Kidney capillary endothelial cell (primary cell): ENCODE measurements at places on chromosomes 1 and 21.

DNA sequence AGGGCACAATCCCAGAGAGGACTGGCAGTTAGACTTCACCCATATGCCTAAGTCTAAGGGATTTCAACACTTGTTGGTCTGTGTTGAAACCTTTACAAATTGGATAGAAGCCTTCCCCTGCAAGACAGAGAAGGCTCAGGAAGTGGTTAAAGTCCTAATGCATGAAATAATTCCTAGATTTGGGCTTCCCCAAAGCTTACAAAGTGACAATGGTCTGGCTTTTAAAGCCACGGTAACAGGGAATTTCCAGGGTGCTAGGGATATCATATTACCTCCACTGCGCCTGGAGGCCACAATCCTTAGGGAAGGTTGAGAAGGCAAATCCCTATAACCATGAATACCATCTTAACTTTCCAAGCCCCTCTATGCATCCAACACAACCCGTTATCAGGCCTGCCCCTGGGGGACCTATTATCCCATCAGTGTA, 3.3 kb upstream of the FMO4 start:
- DNase-seq, result no peak

DNA sequence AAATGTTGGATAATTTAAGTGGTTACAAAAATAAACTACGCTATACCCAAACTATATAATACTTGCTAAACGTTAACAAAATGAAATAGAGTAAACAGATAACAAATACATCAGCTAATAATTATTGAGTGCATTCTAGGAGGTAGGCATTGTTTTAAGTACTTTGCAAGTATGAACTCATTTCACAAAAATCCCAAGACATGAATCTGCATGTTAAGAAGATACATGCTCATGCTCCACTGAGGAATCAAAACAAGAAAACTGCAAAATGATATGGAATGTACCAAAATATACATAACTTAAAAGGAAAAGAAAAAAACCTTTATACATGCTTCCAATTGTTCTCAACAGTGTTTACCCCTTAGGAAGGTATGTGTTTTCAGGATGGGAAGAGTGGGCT, 2.5 kb downstream of the FRRS1 start:
- DNase-seq, result no peak

- DNase-seq, result peak; percentile 63
Measured at GRCh38 chr1:21913258-21913657, 23.9 kb downstream of the HSPG2 start.

- no peak for DNase-seq
Measured at GRCh38 chr21:41547111-41547510, 39.2 kb upstream of the TMPRSS2 start.

- no peak for DNase-seq
Measured at GRCh38 chr1:3981746-3982505, 81.9 kb upstream of the C1orf174 start.

- no peak for DNase-seq
Measured at GRCh38 chr1:218304281-218305039, 19.4 kb downstream of the RRP15 start.

GRCh38 chr1:22872981-22873664, 99.5 kb downstream of the LACTBL1 start:
- no peak for DNase-seq

DNA sequence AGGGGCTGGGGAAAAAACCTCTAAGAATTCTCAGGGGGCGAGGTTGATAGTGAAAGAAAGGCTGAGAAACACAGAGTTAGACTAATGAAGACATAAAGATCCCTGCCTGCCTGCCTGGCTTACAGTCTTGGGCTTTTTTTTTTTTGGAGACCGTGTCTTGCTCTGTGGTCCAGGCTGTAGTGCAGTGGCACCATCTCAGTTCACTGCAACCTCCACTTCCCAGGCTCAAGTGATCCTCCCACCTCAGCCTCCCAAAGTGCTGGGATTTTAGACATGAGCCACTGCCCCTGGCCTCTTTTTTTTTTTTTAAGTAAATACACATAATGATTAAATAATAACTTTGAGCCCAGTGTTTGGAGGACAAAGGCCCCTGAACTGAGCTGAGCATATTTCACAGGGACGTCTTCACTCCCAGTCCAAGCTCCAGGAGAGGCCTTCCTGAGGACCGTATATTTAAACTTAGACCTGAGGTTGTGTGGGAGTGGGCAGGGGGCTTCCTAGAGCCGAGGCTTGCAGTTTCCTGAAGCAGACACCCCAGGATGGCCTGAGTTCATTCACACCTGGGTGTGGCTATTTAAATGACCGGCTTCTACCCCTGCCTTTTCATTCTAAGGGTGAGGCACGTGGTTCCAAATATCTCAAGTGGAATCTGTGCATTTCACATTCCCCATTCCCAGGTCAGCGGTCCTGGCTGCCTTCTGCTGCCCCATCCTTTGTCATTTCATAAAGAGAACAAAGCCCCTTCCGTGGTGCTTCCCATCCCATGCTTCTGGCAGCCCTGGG, 16.0 kb upstream of the EFHD2 start:
- no peak for DNase-seq

- DNase-seq, result no peak
Measured at GRCh38 chr1:43632135-43632670, 17.7 kb upstream of the KDM4A start.

- no peak for DNase-seq
Measured at GRCh38 chr1:221405146-221405545, 336.7 kb downstream of the DUSP10 start.

DNA sequence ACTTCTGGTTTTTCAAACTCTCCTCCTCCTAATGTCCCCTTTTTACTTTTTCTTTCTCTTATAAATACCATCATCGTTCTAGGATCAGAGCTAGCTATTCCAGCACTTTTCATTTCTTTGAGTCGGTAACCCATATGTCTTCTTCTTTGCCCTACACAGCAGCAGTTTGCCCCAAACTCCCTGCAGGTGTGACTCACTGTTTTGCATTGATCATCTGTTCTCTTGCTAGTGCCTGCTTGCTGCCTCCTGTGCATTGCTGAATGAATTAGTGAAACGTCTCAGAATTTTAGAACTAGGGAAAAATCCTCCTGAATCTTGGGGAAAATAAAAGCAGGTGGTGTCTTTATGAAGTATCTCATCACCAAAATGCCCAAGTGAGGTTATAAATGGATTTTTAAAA, 21.7 kb downstream of the KCNK2 start:
- DNase-seq, result no peak

DNA sequence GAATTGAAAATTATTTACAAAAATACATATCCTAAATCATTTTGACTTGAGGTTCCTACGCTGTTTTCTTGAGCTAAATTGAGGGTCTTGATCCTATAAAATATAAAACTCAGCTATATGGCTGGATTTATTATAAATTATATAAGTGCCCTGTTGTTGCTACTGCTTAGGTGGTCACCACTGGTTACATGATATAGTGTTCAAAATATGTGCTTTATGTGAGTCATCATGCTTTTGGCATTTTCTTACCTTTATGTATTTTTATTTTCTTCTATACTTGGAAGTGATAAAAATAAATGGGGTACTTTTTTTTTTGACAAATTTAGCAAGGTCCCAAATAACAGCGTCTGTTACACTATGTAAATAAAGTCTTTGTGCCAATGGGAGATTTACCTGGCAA, 31.1 kb upstream of the PTPRC start:
- DNase-seq, result no peak

DNA sequence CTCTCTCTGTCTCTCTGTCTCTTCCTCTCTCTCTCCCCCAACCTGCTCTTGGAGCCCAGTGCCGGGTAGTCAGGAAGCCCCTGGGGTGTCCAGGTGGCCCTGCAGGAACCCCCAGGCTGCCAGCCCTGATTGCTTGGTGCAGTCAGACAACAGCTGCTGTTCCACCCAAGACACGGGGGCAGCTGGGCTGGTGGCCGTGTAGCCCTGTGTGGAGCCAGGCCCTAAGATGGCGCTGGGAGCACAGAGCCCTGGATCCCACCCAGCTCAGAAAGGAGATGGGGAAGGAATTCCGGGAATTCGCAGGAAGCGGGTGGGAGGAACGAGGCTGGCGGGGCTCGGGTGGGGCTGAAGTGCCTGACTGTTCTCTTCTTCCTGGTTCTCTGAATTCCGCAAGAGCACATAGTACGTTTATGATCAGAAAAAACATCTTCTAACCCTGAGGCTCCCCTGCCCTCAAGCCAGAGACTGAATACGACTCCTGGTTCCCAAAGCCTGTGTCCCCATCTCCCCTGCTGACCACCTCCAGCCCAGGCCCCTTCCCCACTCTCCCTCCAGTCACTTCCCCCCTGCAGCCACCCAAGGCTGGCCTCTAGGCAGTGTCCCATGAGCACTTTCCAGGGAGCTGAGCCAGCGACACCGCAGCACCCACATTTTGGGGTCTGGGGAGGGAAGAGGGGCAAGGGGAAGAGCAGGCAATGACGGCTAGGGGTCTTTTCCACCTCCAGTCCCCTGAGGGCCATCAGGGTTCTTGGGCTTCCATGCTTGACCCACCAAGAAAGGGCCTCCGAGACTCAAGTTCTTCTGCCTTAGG, 55.0 kb downstream of the WNT9A start:
- DNase-seq, result no peak

DNA sequence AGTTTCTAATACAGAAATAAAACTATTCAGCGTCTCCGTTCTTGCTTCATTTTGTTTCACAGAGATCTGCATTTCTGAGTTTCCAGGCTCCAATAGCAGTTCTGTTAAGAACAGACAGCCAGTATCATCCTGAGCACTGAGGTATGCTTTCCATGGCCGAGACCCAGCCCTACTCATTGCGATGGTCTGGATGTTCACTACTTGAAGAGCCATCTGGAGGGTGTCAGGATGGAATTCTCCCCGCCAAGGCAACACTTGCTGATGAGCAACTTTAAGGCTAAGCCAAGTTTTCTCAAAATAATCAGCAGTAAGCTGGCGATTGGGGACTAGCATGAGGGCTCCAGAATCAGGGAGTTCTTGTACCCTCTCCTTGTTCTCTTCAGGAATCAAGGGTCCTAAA, 7.7 kb upstream of the BCL2L15 start:
- no peak for DNase-seq

- DNase-seq, result no peak
Measured at GRCh38 chr1:180117764-180118116, 36.9 kb upstream of the QSOX1 start.

GRCh38 chr1:108877348-108878159, 769 bp downstream of the GPSM2 start:
- DNase-seq, result no peak

GRCh38 chr1:225470211-225471108, 42.6 kb upstream of the LBR start:
- DNase-seq, result no peak

GRCh38 chr1:230618537-230618936, 23.7 kb upstream of the COG2 start:
- no peak for DNase-seq

- no peak for DNase-seq
Measured at GRCh38 chr1:177984761-177985160, 14.9 kb upstream of the SEC16B start.

GRCh38 chr1:1202831-1203560, 3.4 kb downstream of the TNFRSF18 start:
- no peak for DNase-seq

DNA sequence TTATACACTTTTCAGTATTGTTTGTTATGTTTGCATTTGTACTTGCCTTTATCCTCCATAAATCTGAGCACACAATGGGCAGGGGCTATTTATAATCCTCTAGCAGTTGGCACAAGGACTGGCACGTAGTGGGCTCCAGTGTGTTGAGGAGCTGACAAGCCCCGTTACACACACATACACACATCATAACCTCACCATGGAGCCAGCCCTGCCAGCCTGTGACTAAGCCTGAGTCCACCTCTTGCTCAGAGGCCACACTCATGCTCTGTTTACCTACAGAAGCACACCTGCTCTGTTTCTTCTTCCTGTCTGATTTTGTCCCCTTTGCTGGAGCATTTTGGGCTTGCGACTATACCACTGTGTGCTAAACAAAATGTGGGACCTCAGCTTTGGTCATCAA, 64.5 kb upstream of the SPATA6 start:
- no peak for DNase-seq

GRCh38 chr1:234992065-234992464, 136.6 kb downstream of the TOMM20 start:
- DNase-seq, result no peak

- no peak for DNase-seq
Measured at GRCh38 chr1:206785182-206785765, 13.0 kb upstream of the IL10 start.

GRCh38 chr1:59592924-59593323, 221.8 kb upstream of the HOOK1 start:
- no peak for DNase-seq

DNA sequence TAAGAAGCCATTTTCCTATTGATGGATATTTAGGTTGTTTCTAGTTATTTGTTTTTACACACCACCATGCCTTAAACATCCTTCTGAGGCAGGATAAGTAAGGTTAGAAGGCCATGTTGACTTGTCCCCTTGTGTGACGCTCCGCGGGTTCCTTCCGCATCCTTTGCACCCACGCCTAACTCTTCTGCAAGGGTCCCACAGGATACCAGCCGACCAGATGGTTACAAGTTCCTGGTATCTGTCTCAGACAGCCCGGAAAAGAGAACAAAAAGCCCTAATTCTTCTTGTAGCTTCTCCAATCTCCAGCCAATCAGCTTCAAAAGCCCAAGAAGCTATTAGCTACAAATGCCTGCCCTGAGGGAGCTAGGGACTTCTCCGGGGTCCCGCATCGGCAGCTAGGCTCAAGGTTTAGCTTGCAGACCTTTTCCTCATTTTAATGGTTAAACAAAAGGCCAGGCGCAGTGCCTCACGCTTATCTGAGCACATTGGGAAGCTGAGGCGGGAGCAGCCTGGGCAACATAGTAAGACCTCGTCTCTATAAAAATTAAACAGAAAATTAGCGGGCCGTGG, 4.9 kb upstream of the OTUD3 start:
- DNase-seq, result no peak

DNA sequence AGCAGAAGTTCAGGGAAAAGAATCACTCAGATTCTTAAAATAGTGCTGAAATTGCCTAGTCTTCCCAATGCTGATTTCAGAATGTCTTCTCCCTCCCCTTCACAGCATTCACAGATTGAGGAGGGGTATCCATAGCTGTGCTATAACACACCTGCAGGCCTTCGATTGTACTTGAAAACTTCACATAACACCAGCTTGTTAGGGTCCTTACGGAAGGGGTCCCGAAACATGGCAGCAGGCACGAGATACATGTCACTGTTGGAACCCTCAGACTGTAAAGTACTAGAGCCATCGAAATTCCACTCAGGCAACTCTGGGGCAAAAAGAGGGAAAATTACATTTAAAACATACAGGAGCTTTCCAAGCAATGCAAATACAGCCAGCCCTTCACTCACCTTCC, 4.6 kb downstream of the GLUL start:
- DNase-seq, result no peak

GRCh38 chr1:114107474-114108435, 45.9 kb downstream of the SYT6 start:
- DNase-seq, result no peak

DNA sequence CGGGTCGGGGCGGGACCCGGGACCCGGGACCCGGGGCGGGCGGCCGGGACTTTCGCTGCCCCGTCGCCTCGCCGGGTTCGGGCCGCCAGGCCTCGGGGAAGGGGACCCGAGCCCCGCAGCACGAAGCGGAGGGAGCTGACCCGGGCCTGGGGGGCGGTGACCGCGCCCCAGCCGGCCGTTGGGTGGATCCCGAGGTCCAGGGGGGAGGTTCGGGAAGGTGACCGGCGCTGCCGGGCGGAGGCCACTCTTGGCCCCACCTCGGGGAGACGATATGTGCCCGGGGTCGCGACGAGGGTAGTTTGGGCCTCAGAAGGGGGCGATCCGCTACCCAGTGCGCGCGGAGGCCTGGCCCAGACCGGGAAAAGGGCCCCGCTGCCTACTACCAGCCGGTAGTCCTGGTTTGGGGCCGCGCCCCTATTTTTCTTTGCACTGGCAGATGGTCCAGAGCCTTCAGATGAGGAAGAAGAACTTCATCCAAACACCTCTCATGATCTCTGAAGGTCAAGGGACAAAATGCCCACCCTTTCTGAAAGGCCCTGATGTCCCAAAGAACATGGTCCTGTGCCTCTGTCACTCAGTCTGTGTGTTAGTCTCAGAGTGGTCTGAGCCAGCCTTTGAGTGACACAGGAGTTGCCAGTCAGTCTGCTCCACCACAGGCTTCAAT, 766 bp downstream of the AGO4 start:
- DNase-seq, result peak; percentile 36
